NCI-H187 (cell line): ENCODE measurements at places on chromosomes 3 and 15.

- DNase-seq = no peak
These were observed 574.7 kb upstream of the ADAMTS9 start for GRCh38 chr3:65262548-65262947.

- no peak for DNase-seq
These were observed 77.7 kb downstream of the SYNPR start for GRCh38 chr3:63355809-63356208.

DNA sequence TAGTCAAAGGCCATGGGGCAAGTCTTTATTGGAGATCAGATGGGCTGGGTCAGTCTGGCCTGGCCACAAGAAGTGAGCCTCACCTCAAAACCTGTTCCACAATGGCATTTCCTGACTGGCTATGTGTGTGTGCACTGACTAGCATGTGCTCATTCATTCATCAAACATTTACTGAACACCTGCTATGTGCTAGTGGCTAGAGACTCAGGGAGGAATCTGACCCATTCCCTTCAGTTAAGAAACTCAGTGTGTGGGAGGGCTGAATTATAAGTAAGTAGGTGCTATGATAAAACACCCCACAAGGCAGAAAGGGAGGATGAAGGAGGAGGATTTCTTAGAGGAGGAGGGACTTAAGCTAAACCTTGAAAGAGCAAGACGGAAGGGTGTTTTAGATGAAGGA is 5.4 kb upstream of the CGNL1 start:
- no peak for DNase-seq

- DNase-seq = no peak
These were observed 300.2 kb upstream of the CNTN6 start for GRCh38 chr3:792630-793029.

- no peak for DNase-seq
These were observed 14.2 kb downstream of the IQGAP1 start for GRCh38 chr15:90402223-90402622.

- no peak for DNase-seq
These were observed 225.5 kb upstream of the CHRM5 start for GRCh38 chr15:33742800-33743199.

DNA sequence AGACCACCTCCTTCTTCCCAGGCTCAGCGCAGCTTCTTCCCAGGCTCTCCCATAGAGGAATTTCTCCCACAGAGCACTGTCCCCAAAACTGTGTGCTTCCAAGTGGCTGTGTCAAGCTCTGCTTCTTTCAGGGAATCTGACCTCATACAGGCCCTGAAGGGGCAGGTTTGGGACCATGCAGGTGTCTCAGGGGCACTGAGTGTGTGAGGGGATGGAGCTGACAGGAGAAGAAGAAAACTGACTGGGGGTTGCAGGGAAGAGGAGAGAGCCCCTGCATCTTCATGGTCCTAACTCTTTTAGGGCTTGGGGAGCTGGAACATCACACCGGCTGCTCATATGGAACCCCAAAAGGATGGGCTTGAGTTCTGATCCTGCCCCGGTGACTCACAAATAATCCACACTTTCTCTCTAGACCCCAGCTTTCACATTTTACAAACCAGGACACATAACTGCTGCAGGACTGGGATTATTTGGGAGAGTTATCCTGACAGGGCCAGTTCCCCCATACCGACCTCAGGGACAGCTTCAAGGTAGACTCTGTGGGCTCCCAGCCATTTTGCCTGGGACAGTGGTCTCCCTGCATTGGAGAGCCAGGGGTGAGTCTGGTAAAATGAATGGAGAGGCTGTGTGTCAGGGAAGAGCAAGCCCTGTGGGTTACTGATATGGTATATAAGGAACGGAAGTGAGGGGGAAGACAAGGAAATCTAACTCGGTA is 316.1 kb downstream of the TLE3 start:
- no peak for DNase-seq

GRCh38 chr3:105040026-105040622 is 326.6 kb upstream of the ALCAM start:
- no peak for DNase-seq

DNA sequence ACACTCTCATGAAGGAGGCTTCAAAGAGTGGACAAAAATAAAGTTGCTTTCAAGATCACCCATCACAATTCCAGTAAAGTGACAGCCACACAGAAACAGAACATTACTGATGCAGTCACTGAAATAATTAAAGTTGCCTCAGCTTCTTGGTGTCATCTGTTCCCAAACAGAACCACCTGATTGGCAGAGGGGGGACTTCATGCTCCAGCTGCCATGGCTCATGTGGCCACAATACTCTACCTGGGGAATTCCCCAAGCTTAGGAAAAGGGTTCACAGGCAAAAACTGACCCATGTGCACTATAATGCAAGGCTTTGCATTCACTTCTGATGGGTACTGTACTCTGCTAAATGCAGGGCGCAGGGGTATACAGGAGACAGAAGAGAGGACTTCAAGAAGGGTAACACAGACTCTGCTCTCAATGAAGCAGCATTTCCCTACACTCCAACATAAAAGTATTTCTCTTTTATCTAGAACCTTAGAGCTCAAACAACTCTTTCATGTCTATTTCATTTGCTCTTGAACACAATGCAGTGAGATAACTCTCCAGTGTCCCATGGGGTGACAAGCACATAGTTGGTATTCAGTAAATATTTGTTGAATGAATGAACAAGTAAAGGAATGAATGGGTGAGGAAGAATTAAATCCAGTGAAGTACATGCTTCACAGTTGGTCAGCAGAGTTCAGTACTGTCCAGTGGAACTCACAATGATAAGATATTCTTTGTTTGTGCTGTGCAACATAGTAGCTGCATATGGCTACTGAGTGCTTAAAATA is 8.6 kb upstream of the CTNNB1 start:
- DNase-seq = no peak

GRCh38 chr3:111604119-111604518 is 9.0 kb upstream of the ZBED2 start:
- no peak for DNase-seq

- no peak for DNase-seq
These were observed 47.2 kb downstream of the TLNRD1 start for GRCh38 chr15:81047928-81048327.

- DNase-seq = no peak
These were observed 26.6 kb downstream of the FBLN2 start for GRCh38 chr3:13575459-13576061.

GRCh38 chr15:23589012-23589411 is 23.5 kb downstream of the MKRN3 start:
- no peak for DNase-seq

- DNase-seq = no peak
These were observed 123.0 kb downstream of the LIPC start for GRCh38 chr15:58554758-58555157.

- no peak for DNase-seq
These were observed 42.8 kb downstream of the TLE3 start for GRCh38 chr15:70054884-70055387.

DNA sequence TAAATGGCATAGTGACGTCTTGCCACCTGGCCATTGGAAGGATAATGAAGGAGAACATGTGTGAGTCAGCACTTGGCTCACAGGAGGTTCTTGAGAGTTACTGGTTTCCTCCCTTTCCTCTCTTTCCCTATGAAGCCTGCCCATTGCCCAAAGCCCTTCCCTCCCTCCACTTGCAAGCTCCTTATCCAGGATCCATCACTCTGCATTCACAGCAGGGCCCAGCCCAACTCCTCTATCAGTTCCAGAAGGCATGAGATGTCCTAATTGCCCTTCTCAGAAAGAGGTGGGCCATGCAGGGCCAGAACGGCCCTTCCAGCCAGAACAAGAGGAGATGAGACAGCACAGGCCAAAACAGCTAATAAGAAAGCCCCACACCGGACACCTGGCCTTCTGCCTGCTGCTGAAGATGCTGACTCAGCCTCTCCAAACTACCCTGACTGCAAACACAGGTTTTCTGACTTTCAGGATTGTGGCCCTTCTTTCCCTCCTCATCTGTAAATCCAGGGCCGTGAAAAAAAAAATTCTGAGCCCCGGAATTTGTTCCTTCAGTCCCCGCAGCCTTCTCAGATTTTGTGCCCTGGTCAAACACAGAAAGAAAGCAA is 29.7 kb downstream of the HAPLN3 start:
- no peak for DNase-seq
